Activated CD8-positive, alpha-beta memory T cell treated with anti-CD3 and anti-CD28 coated beads for 1 hour (primary cell): ENCODE measurements at places on chromosomes 12 and 14.
A peak's percentile ranks its signal among the peaks of the same experiment; 100 is the strongest.

- no peak for DNase-seq
These were observed 53.8 kb downstream of the SDR9C7 start for GRCh38 chr12:56880125-56880992.

DNA sequence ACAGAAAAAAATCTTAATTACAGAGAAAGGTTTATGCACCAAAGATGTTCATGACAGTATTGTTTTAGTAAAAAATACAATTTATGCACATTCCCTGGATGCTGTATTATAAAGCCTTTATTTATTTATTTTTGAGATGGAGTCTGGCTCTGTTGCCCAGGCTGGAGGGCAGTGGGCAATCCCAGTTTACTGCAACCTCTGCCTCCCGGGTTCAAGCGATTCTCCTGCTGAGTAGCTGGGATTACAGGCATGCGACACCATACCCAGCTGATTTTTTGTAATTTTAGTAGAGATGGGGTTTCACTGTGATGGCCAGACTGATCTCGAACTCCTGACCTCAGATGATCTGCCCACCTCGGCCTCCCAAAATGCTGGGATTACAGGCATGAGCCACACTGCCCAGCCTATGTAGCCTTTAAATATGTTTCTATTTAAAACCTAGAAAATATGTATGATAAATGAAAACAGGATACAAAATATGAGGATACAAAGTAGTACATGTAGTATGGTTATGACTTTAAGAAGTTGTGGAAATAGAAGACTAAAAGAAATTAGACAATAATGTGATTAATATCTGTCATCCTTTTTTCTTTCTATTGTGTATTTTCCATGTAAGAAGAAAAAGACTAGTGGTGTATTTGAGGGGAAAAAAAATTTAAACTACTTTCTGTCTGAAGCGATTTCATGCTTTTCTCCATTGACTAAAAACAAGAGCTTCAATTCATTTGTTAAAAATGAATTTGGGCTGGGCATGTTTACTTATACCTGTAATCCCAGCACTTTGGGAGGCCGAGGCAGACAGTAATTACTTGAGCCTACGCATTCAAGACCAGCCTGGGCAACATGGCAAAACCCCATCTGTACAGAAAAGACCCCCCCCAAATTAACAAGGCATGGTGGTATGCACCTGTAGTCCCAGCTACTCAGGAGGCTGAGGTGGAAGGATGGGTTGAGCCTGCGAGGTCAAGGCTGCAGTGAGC is 13.1 kb downstream of the ATF1 start:
- DNase-seq = no peak

DNA sequence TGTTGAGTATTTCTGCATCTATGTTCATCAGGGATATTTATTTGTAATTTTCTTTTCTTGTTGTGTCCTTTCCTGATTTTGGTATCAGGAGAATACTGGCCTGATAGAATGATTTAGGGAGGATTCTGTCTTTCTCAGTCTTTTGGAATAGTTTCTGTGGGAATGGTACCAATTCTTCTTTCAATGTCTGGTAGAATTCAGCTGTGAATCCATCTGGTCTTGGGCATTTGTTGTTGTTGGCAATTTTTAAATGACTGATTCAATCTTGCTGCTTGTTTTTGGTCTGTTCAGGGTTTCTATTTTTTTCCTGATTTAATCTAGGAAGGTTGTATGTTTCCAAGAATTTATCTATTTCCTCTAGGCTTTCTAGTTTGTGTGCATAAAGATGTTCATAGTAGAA is 170.9 kb upstream of the PDE3A start:
- DNase-seq = no peak

DNA sequence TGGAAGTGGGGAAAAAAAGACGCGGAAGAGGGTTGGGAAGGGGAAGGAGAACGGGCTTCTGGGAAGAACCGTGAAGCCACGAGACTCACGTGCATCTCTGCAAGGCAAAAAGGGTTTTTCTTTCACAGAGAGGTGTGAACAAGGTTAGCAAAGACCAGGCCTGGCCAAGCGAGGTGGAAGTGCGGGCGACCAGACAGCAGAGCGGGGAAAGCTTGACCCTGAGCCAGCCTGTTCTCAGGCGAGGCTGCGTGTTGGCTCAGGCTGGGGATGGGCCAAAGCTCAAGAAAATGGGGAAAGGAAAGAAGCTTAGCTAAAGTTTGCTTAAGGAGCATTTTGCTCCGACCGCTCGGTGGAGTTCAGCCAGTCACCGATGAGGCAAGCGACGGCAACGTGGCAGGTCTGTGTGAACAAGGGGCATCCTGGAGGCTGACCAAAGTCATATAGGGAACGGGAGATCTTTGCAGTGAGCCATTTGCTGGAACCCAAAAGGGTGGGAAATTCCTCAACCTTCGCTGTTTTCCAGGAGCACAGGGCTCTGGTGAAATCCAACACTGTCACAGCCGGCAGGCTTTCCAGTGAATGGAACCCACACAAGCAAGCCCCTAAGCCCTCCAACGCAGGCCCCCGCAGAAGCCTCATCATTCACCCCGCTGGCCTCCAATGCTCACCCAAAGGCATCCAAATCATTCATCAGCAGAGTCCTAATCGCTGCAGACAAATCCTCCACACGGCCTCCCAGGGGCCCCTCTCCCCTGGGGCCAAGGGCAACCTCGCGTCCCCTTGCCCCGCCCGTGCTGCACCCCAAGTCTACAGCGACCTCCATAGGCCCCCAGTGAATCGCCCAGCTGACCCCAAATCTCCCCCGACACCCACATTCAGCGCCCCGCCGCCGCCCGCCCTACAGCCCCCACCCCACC is 754 bp downstream of the ZNF605 start:
- DNase-seq = no peak

- no peak for DNase-seq
These were observed 399 bp downstream of the NCAPD2 start for GRCh38 chr12:6494258-6494743.

- DNase-seq = no peak
These were observed 46.2 kb upstream of the GSC start for GRCh38 chr14:94816113-94816512.

DNA sequence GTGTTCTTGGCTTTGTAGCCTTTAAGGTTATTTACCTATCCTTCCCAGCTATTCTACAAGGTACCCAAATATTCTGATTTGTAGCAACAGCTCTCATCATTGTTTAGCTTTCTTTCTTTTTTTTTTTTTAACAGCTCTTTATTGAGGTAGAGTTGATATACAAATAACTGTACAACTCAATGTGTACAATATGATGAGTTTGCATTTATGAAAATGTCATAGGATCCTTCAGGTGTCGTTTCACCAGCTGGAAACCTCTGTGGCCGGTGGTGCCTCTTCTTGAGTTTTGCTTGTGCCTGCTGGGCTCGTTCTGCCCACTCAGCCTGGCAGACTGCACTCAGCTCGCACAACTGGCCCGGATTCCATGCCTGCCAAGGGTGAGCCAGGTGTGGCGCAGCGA is 26.9 kb upstream of the TBPL2 start:
- no peak for DNase-seq

- no peak for DNase-seq
These were observed 26.9 kb downstream of the TCP11L2 start for GRCh38 chr12:106329231-106329982.

- DNase-seq = no peak
These were observed 323.7 kb downstream of the TMEM121 start for GRCh38 chr14:105849933-105850626.

DNA sequence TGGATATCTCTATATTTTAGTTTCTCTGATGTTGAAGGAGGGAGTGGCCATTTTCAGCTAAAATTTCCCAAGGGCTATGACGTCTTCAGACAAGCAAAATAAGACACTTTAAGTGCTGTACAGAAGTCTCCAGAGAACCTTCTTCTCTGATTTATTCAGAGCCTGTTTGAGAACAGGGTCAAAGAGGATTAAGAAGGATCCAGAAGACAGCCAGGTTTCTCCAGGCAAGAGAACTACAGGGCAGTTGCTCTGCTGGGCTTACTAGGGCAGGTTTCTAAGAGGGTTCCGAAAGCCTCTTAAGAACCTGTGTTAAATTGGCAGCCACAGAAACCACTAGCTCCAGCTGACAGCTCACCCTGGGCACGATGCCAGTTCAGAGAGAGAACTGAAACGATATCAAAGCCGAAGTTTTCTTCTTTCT is 1.2 kb downstream of the MGP start:
- DNase-seq = peak; percentile 76

- DNase-seq = no peak
These were observed 305.5 kb downstream of the AEBP2 start for GRCh38 chr12:19744705-19745218.

DNA sequence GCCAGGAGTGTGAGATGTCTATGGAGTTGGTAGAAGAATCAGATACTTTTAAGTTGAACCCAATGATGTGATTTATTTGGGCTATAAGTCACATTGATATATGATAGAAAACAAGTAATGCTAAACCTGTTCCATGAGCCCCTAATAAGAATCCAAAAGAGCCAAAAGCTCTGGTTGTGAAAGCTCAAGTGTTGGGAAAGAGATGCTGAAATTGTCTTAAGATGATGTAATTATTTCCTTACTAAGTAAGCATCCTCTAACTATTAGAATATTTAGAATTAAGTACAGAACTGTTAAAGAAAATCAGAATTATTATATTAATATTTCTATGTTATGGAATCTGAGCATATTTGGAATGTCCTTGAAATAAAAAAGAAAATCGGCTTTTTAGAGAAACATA is 17.6 kb upstream of the SLC2A13 start:
- DNase-seq = no peak
